ENCODE measurements at places on chromosomes 7 and 10.

DNA sequence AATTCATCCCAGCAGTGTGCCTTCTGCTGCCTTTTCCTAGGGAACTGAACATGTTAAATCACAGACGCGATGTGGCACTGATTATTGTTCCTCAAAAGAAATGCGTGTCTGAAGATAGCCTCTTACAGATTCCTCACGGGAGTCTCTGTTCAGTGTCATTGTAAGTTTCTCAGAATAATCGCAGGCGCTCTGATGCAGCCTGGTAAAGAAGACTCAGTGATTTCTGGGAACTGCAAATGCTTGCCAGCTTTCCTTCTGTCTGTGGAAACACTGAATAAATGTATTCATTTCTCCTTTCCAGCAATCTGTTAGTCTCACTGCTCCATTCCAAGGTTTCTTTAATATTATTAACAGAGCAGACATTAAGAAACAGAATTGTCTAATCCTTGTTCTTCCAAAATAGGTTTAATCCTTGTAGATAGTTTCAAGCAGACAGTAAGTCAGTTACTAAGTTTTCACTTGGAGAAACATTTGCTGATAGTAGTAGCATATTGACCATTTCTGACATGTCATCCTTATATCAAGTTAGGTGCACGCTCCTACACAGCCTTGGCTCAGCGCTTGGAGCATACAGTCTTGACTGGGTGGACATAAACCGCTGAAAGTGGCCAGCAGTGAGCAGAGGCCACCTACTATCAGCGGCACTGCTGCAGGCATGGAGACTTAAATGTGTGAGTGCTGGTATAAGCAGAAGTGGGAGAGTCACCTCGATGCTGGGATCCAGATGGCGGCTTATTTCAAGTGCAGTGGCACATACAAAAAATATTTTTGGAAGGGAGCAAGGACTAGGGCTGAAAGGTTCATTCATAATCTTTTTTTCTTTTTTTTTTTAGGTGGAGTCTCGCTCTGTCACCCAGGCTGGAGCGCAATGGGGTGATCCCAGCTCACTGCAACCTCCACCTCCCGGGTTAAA, 27.7 kb downstream of the MMRN2 start:
- no peak for DNase-seq

GRCh38 chr10:78684947-78685346, 383.8 kb upstream of the ZMIZ1 start:
- DNase-seq: no peak

GRCh38 chr7:150626696-150627095, 5.5 kb downstream of the GIMAP6 start:
- DNase-seq: no peak

GRCh38 chr7:10804770-10805169, 168.9 kb upstream of the PHF14 start:
- DNase-seq: no peak

DNA sequence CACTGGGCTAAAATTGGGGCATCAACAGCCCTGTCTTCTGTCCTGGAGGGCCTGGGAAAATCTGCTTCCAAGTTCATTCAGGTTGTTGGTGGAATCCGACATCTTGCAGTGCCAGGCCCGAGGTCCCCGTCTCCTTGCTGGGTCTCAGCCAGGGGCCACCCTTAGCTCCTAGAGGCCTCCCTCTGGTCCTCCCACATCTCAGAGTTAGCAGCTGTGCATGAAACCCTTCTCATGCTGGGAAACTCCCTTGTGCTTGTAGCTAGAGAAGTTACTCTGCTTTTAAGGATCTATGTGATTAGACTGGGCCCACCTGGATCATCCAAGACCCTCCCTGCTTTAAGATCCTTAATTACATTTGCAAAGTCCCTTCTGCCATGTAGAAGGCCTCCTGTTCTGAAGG, 15.3 kb downstream of the HIP1 start:
- DNase-seq: no peak

DNA sequence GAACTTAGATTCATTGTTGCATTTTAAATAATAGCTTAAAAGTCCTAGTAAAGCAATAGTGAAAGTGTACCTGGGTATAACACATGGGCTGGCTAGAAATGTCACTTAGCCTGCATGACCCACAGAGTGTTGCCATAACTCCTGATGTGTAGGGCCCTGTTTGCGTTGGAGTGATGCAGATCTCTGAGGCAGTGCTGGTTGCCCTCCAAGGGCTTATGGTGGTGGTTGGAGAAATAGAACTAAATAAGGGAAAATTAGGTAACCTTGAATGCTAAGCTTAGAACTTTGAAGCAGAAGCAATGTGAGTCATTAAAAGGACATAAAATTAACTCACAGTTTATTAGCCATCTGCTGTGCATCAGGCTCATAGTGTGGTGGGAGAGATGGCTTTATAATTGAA, 105.7 kb downstream of the CCNY start:
- no peak for DNase-seq

- peak; percentile 69 for DNase-seq
Measured at GRCh38 chr7:99380823-99381663, 6.5 kb downstream of the ARPC1B start.

DNA sequence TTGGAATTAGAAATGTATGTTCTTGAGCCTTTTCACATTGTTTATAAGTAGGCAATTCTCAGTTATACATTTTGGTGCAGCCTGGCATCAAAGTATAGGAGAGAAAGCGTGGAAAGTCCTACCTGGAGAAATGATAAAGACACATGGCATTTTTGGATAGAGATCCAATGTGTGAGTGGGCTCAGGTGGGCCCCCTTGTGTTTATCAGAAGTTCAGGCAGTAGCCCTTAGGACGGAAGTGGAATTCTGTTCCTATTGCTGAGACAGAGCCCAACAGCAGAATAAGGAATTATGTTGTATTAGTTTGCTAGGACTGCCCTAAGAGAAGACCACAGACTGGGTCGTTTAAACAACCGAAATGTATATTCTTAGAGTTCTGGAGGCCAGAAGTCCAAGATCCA, 85.2 kb upstream of the AMPH start:
- DNase-seq: no peak

DNA sequence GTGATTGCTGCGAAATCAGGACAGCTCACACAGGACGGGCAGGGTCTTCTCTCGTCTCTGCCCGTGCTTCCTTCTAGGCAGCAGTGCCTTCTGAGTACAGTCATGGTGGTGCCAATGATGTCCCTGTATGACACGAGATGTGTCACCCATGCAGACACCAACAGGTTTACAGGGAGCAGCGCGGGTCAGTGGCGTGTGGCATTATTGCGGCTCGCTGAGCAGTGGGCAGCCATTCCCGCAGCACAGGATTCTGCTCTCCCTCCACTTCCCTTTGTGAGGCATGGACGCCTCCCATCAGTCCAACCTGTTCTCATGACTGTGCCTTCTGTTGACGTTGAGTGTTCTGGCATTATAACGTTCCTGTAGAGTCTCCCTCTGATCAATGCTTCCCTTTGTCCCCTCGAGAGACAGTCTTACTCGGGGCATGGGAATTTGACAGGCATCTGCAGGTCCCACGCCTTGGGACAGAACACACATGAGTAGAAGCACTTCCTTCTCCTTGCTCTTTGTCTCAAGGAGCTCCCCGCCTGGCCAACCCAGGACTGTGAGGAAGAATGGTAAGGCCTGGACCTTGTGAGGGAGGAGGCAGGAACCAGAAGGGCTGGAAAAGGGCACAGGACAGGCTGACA, 219.5 kb downstream of the PAXIP1 start:
- no peak for DNase-seq

DNA sequence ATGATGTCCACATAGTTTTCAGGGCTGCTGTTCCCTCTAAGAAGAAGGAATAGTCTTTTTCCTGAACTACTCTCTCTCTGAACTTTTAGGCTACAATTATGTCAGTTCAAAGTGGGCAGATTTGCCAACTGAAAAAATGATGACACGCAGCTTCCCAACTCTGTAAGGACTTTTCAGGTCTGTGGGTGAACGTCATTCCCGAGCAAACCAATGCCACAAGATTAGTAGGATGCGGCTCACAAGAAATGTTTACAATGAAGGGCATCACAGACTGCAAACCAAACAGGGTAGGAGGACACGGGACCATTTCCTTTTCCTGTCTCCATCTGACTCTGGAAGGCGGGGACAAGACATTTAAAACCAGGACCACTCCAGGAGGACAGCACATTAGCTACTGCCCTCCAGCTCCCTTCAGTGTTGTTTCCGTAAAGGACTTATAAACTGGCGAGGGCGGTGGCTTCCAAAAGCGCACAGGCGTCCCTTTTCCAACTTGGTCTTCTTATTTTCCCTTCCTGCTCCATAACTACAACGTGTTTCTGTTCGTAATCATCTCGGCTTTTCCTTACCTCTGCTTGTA, 539 bp upstream of the MKLN1 start:
- peak; percentile 71 for DNase-seq

DNA sequence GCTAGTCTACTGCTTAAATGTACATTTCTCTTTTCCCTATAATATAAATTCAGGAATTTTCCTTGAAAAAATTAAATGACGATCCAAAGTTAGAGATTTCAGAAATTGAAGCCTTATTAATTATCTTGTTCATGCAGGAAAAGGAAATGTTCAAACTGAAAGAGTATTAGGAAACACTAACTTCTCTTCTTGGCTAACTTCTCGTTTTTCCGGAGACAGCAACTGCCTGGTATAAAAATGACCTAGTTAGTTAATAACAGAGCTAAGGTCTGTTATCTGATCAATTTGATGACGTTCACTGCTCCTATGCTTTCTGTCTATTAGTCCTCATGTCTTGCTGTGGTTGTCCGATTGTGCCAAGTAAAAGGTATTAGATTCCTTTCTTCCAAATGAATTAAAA, 212.5 kb downstream of the DGKB start:
- DNase-seq: no peak

GRCh38 chr10:59432207-59432900, 70.0 kb upstream of the FAM13C start:
- DNase-seq: no peak

DNA sequence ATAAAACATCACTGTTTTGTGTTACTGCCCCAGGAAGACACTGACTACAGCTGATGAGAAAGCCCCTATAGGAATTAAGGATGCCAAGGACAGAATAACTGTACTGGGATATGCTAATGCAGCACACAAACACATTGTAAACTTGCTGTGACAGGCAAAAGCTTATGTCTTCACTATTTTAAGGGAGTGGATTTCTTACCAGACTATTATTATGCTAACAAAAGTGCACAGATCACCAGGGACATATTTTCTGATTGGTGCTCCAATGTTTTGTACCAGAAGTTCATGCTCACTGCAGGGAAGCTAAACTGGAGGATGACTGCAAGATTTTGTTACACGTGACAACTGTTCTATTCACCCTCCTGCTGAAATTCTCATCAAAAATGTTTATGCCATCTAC, 48.1 kb upstream of the PTPN12 start:
- DNase-seq: no peak

All from Caki2 (cell line).